ENCODE measurements at places on chromosomes 4 and X. TPM values are rescaled to one million over a fixed set of nuclear protein-coding genes. Genes with fewer than 3 reads are reported as not detected.

Gene CD40LG
- total RNA-seq, result not detected

Gene APELA
- not detected for total RNA-seq

Gene PPEF1
- 0.09 TPM for total RNA-seq

Gene MAMLD1
- total RNA-seq, result 0.32 TPM

Gene NLRP2B
- total RNA-seq, result not detected

Gene UPF3B
- total RNA-seq, result 1.7 TPM

Gene SULT1E1
- not detected for total RNA-seq

Gene SHISA3
- total RNA-seq, result 0.32 TPM

Gene HHIP
- total RNA-seq, result 0.16 TPM

Gene HSD17B10
- total RNA-seq, result 59.4 TPM

Gene RAB41
- not detected for total RNA-seq

Gene NHSL2
- total RNA-seq, result 9.5 TPM

Gene GBA3
- not detected for total RNA-seq

Gene ARX
- total RNA-seq, result not detected

Gene CXCR3
- not detected for total RNA-seq

Gene RNF212
- total RNA-seq, result 0.09 TPM

Gene BEX4
- total RNA-seq, result 12.1 TPM

Gene ZMAT1
- under 0.01 TPM for total RNA-seq

Gene TEX13B
- not detected for total RNA-seq

Gene DCAF12L1
- total RNA-seq, result not detected

Gene PDGFC
- total RNA-seq, result 39.4 TPM

Gene APLN
- total RNA-seq, result 0.32 TPM

Gene COMMD8
- total RNA-seq, result 26.0 TPM

Gene IL2
- total RNA-seq, result not detected

Gene NR0B1
- total RNA-seq, result 1.0 TPM

Gene DSPP
- not detected for total RNA-seq

Gene MAGEA9B
- total RNA-seq, result not detected

Gene DCLK2
- 4.8 TPM for total RNA-seq

Gene CYSLTR1
- 0.26 TPM for total RNA-seq

Gene NRK
- total RNA-seq, result 0.47 TPM

Gene FANCB
- total RNA-seq, result 3.2 TPM

Gene DDX60
- 15.1 TPM for total RNA-seq

Gene SSX4
- total RNA-seq, result not detected

Gene PF4V1
- 1.9 TPM for total RNA-seq

Gene PPP2R3B
- total RNA-seq, result 10.6 TPM

Gene IGSF1
- total RNA-seq, result not detected

Data from bronchial smooth muscle cell (primary cell).